ENCODE measurements at places on chromosomes 13 and 19.

GRCh38 chr19:6685482-6685881 is 15.5 kb upstream of the TNFSF14 start:
- no peak for DNase-seq

DNA sequence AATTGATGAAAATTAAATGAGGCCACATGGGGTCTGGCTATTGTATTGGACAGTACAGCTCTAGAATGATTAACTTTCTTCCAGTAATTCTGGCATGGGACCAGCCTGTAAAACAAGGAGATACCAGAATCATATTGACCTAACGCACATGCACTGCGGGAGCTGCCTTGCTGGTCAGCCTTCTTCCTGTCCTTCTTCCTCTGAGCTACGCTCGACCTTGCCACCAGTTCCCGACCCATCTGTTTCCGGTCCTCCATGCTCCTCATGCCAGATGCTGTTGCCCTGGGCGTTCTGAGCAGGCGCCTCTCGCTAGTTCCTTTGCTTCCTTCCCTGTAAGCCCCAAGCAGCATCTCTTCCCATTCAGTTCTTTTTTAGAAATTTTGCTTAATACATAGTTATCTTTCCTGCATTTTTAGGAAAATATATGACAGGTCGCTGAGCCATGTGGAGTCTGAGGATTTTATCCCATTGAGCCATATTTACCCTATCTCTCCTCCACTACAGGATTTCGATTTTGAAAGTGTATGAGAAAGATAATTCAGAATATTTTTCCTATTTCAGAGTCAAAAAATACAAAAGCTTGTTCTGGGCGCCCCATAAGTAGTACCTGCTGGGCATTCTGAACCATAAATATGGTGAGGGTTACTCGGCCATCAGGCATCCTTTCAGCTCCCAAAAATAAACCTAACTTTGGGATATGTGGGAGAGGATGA is 38.6 kb downstream of the TNFRSF19 start:
- no peak for DNase-seq

GRCh38 chr19:36805364-36805763 is 32.8 kb upstream of the ZNF850 start:
- no peak for DNase-seq

- no peak for DNase-seq
Observed at GRCh38 chr13:112134391-112135075, 67.6 kb downstream of the SOX1 start.

- DNase-seq = no peak
Observed at GRCh38 chr13:45527699-45528462, 63.1 kb downstream of the COG3 start.

- peak; percentile 97 for DNase-seq
Observed at GRCh38 chr19:7868671-7869452, 5.3 kb downstream of the PRR36 start.

GRCh38 chr13:81637457-81637856 is 1296.5 kb upstream of the SPRY2 start:
- no peak for DNase-seq

DNA sequence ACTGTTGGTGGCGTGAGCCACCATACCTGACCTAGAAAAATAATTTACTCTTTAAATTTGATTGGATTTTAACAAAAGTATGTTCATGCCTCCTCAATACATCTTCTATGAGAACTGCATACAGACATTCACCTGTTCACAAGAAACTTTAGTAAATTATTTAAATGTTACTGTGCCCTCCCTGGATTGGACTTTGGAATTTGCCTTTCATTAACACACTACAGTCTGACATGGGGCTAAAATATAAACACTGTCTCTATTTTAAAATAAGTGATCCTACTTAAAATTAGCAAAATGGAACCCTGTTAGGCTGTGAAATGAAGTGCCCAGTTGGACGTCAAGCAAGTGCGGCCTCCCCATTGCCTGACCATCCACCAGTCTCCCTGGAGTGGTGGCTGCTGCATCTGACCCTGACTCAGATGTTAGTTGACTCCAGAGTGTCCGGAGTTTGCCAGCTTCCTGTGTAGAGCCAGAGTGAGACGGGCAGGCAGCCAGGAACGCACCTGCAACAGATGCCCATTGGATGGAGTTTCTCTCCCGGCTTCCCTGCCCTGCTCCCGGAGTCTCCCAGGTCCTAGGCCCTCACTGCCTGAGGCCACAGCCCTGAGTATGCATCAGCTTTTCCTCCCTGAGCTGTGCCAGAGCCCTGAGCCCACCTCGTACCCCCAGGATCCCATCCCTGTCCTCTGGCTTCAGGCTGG is 45.9 kb upstream of the ATP11A start:
- no peak for DNase-seq

Measured in GM23338 (cell line).